ENCODE measurements at places on chromosomes 7 and 10.

GRCh38 chr10:96587264-96588059, 650 bp upstream of the TM9SF3 start:
- DNase-seq, result peak; percentile 55

GRCh38 chr7:485188-486081, 34.2 kb downstream of the PDGFA start:
- DNase-seq, result no peak

DNA sequence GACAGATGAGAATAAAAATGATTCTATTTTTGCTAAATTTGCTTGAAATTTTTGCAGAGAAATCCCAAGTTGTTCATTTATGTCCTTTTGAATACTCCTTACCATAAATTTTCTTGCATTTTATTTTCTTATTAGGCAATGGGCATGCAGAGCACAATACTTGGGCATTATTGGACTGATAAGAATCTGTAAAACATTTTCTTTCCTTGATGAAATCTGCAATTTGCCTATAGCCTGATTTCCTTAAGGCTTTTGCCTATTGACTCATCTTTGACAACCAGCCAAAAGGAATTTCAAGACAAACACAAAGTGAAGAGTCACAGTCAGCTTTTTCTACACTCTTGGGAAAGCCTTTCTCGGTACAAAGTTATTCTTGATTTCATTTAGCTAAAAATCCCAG, 30.5 kb upstream of the GNAT3 start:
- no peak for DNase-seq

- no peak for DNase-seq
These were observed 140.1 kb upstream of the ZNF92 start for GRCh38 chr7:65233409-65234034.

- no peak for DNase-seq
These were observed 18.7 kb downstream of the PKD2L1 start for GRCh38 chr10:100311298-100311697.

DNA sequence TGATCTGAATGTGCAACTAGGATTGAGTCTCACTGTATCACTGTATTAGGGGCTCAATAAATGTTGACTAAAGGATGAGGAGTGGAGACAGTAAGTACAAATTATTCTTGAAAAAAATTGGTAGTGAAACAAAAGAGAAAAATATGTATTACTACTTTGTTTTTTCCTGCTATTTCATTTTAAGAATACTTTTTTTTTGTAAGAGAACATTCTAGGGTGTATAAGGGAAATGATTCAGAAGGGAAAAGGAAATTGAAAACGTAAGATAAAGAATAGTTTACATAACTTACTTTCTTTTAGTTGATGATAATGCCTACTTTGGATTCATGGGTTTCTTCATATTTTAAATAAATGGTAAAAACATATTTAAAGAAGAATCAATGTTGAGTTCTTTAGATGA, 9.6 kb downstream of the CAPZA2 start:
- no peak for DNase-seq

GRCh38 chr7:119703895-119704294, 569.1 kb upstream of the KCND2 start:
- DNase-seq, result no peak

- no peak for DNase-seq
These were observed 13.6 kb upstream of the BPGM start for GRCh38 chr7:134632937-134633540.

DNA sequence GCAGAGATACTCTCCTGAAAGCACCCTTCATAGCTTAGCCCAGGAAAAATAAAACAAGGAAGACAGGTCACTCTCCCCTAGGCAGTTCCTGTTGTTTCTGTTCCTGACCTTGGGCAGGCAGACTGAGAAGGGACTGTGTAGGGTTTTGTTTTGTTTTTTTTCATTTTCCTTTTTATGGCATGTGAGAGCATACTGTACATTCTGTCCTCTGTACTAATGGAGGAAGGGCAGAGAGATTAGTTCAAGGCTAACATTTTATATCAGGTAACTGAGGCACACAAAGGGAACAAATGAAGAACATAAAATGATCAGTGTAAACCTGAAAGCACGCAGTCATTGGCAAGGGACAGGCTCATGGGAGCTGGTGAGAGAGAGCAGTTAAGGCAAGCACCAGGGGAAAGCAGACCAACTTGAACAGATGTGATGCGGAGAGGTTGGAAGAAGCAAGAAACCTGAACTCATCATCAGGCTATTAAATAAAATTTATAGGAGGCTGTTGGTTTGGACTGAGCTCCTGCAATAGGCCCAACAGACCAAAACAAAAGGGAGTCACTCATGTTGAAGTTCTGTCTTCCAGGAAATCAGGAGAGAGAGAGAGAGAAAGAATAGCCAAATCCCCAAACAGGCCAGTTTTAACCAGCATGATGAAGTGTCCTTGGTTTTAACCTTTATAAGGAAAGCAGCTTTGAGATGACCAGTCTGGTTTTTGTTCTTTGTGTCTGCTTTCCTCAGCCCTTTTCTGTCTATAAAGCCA, 34.1 kb upstream of the PDCD4 start:
- no peak for DNase-seq

DNA sequence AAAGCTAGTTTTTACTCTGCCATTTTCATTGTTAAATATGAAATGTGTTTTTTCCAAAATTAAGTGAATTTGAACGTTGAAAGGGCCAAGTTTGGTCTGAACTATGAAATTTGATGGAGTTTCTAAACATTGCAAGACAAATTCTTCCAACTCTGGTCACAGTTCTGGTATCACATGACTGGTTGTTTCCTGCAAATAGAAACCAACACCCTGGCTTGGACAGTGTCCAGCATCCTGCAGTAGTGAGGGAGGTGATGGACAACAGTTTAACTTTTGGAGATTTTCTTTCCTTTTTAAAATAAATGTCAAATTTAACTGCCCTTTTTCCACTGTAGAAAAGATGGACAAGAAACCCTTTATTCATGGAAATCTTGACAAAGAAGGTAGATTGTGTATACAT, 54.8 kb upstream of the AGBL3 start:
- no peak for DNase-seq

- no peak for DNase-seq
These were observed 22.2 kb downstream of the CDHR3 start for GRCh38 chr7:105985229-105985628.

DNA sequence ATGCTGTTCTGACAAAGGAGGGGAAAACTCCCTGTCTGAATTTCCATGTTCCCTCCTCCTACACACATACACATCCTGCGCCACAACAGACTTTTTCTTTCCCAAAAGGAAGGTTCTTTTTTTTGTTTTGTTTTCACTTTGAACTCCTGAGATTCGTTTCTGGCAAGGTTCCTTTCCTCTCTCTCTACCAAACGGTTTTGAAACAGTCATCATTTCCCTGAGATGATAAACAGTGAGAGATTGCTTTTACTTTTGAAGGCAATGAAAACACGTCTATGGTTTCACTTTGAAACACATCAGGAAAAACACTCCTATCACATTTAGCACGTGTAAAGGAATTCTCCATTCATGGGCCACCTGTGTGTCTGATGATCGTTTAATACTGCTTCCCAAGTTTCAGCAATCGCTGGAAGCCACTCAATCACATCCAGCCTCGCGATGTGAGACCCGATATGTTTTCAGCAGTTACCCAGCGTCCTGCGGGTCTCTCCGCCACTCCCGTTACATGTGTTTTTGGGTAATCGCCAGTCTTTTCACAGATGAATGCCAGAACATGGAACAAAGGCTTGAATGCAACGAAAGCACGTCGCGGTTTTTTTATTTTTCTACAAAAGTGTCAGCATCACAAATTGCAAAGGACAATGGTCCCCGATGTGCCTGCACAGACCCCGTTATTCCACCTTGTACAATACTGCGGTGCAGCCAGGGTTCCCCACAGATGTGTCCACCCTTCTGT, 62.8 kb upstream of the CUX1 start:
- DNase-seq, result no peak

GRCh38 chr10:80279146-80279545, 10.3 kb downstream of the MAT1A start:
- DNase-seq, result no peak

DNA sequence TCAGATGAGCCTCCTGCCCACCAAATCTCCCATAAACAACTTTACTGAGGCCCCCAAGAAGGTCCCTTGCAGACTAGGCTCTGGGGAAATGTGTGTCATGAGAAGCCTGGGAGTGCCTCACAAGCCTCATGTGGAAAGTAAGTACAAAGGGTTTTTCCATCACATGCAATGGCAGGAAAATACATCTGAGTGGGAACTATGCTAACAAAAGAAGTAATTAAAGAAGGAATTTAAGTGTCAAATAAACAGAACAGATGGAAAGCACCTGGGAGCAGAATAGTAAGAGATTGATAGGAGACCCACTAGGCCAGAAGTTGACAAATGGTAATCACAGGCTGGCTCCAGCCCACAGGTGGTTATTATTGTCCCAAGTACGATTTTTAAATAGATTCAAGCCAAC, 20.5 kb downstream of the GSAP start:
- DNase-seq, result no peak

DNA sequence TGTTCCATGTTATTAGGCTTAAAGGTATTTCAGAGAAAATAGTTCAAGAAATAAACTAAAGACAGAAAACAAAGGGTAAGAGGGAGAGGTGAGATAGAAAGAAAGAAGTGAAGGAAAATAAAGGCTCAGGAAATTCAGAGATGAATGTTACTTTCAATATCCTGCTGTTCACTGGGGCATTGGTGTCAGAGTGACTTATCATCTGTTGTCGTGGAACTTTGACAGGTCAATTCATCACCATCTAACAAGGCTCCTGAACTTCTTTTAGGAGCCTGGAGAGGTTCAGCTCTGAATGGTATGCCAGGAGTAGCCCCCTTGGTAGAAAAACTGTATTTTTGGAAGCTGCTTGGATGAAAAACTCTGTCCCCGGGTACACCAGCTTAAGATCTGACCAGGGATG, 100.1 kb downstream of the KLF6 start:
- no peak for DNase-seq

DNA sequence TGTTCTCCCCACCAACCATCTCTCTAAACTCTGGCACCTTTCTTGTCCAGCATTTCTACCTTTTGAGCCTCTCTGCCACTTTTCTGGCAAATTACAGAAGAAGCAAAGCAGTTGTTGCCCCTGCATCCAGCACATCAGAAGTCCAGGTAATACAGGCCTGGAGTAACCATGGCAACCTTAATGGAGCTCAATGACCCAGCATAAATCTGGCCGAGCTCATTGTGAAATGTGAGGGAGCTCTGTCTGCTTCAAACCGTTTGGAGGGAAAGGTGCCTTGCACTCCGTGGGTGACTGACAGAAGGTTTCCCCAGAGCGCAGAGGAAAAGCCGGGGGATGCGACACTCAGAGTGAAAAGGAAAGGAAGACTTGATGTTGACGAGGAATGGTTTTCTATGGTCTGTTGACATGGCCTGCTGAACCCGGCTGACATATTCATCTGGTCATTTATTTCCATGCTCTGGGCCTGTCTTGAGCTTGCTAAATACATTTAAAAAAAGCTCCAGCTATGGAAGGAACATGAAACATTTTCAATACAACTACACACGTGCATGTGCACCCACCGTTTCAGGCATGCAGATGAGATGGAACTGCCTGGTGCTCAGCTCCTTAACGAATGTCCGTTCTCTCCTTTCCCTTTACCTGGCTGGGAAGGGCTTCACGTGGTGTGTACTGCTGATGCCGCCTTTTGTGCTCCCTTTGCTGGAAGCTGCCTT, 74.9 kb downstream of the ADRA2A start:
- DNase-seq, result no peak

GRCh38 chr10:54904833-54905232, 103.8 kb upstream of the PCDH15 start:
- DNase-seq, result no peak

GRCh38 chr10:43078986-43079273, 2.1 kb downstream of the RET start:
- no peak for DNase-seq

DNA sequence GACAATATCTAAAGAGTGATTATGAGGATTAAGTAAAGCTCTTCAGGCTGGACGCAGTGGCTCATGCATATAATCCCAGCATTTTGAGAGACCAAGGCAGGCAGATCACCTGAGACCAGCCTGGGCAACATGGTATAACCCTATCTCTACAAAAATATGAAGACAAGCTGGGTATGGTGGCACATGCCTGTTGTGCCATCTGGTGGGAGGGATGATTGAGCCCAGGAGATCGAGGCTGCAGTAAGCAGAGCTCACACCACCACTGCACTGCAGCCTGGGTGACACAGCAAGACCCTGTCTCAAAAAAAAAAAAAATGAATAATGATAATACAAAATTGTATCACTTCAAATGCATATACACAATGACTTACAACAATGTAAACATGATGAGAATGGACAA, 195.6 kb upstream of the AUTS2 start:
- no peak for DNase-seq

GRCh38 chr10:35379226-35380137, 43.2 kb downstream of the CCNY start:
- DNase-seq, result no peak

DNA sequence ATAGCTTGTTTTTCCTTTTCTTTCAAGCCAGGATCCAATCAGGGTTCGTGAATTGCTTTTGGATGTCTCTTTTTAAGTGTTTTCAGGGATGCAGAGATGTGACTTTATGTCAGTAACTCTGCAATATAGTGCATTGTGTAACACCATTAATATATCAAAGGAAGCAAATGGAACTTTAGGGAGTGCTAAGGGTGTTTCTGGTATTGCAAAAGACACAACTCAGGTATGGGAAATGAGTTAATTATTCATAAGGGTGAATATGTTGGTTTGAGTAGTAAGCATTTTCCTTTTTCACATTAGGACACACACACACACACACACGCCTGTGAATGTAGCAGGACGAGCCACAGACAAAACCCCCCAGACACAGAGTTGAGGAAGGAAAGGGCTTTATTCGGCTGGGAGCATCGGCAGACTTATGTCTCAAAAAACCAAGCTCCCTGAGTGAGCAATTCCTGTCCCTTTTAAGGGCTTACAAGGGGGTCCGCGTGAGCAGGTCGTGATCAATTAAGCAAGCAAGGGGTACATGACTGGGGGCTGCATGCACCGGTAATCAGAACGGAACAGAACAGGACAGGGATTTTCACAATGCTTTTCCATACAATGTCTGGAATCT, 31.8 kb upstream of the GSDME start:
- DNase-seq, result no peak

DNA sequence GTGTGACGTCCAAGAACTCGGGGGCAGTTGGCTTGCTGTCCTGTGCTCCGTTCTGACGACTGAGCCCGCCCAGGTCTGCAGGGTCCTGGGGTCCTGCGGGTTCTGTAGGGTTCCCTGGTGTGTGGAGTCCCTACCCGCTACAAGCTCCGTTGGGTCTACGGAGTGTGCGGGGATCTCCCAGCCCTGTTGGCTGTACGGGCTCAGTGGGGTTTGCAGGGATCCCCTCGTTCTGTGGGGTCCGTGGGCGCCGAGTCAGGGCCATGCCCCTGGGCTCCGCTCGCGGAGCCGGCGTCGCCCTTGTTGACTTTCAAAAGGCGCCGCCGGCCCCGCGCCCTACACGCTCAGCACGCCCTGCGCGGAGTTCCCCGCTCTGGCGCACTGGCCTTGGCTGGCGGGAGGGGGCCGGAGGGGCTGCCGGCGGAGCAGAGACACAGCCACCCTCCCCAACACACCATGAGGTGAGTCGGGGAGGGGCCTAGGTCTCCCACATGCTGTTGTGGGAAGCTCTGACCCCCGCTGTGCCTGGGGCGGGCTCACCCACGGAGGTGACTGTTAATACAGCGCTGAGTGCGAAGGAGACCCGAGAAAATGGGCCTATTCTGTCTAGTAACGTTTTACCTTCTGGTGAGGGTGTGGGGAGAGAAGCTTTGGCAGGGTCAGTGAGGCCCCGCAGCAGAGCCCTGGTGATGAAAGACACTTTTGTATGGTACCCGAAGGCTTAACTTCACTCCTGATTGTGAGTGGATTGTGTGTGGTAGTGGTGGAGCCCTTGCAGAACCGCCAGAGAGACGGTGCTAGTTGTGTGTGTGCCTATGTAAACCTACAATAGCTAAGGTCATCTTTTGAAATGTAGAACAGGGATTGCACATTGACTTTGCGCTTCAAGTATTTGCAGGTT, 8.1 kb downstream of the TASOR2 start:
- peak; percentile 32 for DNase-seq

Data from T-helper 22 cell (primary cell).